ENCODE measurements at places on chromosomes 16 and 17.
A peak's percentile ranks its signal among the peaks of the same experiment; 100 is the strongest.

DNA sequence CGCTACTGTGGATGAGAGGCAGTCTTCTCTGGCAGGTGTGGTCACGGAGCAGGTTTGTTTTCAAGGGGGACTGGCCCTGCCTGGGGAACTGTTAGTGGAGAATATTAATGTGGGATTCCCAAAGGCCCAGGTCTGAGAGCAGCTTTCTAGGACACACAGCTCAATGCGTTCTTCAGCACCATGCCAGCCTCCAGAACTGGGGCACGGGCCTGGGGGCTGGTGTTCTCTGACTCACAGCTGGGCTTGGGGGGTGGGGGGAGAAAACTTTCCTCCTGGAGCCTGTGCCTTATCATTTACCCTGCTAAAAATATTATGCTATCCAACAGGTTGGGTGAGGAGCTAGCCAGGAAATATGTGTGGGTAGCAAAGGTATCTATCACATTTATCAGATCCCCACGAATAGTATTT lies 13.5 kb upstream of the LHX1 start:
- no peak for DNase-seq

- DNase-seq, result no peak
Observed at GRCh38 chr16:88781140-88782077, 3.6 kb downstream of the PIEZO1 start.

GRCh38 chr17:39096508-39097149 lies 54.8 kb downstream of the PLXDC1 start:
- DNase-seq, result no peak

DNA sequence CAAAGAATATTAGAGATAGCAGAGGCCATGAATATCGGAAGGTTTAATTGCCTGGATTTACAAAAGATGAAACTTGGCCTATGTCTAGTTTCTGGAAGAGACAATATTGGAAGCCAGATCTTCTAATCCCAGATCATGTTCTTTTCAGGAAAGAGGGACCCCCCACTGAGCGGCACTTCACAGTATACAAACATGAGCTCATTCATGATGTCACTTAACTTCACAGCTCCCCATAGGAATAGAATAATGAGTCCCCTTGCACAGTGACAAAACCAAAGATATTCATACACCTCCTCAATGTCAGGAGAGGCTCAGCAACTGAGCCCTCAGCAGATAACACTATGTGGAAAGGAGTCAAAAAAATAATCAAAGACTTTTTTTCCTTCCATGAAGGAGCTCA lies 147.5 kb downstream of the CDH11 start:
- DNase-seq, result no peak

DNA sequence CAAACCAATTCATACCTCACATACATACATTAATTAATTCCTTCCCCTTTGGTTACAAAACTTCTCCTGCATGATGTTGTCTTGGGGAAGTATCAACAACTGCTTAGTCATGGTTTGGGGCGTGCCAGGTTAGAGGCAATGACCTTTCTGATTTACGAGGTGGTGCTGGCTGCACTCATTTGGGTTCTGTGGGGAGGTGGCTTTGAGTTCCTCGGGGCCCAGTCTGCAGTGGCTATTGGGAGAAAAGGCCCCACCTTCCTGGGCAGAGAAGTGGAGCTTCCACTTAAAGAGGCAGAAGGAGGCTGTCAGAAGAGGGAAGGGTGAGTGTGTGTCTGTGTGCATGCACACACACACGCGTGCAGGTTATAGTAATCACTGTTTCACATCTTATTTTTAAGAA lies 10.2 kb upstream of the ETV4 start:
- DNase-seq, result no peak

GRCh38 chr17:3818786-3819185 lies 17.8 kb upstream of the ITGAE start:
- DNase-seq, result no peak

DNA sequence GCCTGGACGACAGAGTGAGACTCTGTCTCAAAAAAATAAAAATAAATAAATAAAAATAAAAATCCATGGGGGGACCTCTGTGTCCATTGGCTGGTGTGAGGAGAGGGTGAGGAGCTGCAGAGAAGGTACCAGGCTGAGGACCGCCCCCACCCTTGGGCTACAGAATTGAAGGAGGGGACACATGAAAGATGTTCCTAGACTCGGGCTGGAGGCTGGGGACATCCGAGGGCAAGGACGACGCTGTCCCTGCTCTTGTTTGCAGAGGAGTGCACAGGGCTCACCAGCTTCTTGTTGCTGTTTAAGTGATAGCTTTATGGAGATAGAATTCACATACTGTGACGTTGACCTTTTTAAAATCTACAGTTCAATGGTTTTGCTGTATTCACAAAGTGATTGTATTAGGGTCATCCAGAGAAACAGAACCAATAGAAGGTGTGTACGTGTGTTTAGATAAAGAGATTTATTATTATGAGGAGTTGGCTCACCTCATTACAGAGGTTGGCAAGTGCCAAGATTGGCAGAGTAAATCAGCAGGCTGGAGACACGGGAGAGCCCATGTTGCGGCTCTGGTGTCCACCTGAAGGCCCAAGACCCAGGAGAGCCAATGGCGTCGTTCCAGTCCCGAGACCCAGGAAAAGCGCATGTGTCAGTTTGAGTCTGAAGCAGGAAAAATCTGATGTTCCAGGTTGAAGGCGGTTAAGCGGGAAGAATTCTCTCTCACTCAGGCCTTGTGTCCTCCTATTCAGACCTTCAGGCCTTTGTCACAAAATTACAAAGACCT lies 320.7 kb downstream of the SEC14L1 start:
- no peak for DNase-seq

GRCh38 chr16:73020409-73020884 lies 27.5 kb downstream of the ZFHX3 start:
- peak; percentile 63 for DNase-seq

GRCh38 chr16:68236137-68236825 lies 354 bp upstream of the ESRP2 start:
- no peak for DNase-seq

DNA sequence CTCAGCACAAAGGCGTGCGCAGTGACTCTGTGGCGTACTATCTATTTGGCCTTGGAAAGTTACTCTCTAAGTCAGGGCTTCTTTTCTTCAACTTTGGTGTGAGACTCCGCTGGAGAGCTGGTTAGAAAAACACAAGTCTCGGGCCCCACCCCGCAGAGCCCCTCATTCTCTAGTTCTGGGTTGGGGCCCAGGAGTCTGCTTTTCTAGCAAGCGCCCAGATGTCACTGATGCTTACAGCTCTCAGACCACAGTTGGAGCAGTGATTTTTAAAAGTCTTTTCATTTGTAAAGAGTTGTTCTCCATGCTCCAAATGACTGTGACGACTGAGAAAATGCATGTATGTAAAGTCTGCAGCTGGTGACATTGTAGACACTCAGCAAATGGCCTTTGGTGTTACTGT lies 582.3 kb downstream of the WWOX start:
- no peak for DNase-seq

GRCh38 chr16:72172105-72173034 lies at the start of gene PMFBP1:
Gene PMFBP1, minus strand, starts transcription at chr16:72172155. Its CDS starts 947 bp downstream, at chr16:72171208.
- DNase-seq, result no peak

DNA sequence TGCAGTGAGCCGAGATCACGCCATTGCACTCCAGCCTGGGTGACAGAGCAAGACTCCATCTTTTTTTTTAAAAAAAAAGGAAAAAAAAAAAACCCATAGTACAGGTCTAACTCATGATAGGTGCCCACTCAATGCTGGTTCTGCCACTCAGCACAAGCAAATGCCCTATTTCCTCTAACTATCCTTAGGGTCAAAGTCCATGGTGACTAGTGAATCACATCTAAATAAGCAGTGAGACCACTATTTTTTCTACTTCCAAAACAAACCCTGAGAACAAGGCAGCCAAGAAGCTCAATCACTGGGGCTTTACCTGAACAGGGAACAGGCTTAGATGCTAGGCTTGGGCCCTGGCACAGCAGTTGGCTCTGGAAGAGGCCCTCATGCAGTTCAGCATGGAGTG lies 3.4 kb downstream of the BLTP2 start:
- DNase-seq, result no peak

- no peak for DNase-seq
Observed at GRCh38 chr16:68368301-68368888, 57.6 kb downstream of the PRMT7 start.

DNA sequence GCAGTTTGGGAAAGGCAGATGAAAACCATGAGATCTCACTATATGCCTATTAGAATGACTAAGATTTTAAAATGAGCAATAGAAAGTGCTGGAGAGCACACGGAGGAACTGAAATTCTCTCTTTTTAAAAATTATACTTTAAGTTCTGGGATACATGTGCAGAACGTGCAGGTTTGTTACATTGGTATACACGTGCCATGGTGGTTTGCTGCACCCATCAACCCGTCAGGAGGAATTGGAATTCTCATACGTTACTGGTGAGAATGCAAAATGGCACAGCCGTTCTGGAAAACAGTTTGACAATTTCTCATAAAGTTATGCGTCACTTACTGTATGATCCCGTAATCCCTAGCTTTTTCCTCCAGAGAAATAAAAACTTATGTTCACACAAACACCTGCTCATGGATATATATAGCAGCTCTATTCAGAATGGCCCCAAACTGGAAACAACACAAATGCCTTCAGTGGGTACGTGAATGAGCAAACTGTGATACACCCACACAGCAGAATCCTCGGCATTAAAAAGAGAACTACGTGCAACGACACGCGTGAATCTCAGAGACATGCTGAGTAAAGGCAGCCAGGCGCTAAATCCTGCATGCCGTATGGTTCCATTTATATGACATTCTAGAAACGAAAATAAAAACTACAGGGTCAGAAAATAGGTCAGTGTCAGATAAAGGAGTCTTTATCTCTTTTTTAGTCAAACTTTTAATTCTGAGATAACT lies 11.8 kb downstream of the PIK3R6 start:
- DNase-seq, result no peak

DNA sequence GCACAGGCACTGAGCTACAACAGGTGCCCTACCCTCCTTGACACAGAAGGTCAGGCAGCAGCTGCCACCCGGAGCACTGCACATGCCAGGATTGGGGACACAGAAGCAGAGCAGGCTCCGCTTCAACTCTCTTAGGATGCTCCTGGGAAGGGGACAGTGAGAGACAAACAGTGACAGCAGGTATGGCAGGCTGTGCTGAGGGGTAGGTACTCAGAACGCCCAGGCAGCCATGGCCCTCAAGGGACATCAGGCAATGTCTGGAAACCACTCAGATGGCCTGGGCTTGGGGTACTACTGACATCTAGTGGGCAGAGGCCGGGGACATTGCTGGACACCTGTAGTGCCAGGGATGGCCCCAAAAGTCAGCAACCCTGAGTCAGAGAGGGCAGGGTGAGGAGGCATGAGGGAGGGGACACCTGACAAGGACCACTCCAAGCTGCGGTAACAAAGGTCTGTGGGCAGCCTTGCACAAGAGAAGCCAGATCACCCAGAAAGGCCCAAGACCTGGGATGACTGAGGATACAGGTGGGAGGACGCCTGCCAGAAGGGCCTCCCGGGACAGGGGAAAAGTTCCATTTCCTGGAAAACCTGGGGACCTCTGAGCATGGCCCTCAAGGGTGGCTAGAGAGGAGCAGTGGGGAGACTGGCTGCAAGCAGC lies 21.2 kb downstream of the PEMT start:
- no peak for DNase-seq

- no peak for DNase-seq
Observed at GRCh38 chr16:81797443-81797842, 18.4 kb downstream of the PLCG2 start.

DNA sequence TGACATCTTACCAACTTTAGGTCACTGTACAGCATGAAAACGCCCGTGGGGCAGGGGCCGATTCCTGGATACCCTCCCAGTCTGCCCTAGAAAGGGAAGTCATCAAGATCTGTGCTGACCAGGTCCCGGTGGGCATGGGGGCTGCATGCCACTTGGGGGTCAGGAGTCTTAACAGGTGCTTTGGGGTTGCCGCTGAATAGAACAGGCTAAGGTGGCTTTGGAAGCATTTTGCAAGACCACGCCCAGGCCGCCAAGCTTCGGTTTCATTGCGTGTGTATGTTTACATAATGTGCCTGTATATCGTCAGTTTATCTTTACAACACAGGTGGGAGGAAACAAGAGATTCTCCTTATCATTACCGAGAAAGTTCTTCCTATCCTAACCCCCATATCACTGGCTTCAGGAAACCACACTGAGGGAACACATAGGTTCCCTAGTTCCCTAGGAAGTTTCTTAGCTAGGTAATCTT lies 13.3 kb upstream of the USP36 start:
- DNase-seq, result no peak

GRCh38 chr17:43631429-43631828 lies 30.3 kb downstream of the MEOX1 start:
- DNase-seq, result no peak

- DNase-seq, result no peak
Observed at GRCh38 chr17:75049706-75050105, 2.7 kb downstream of the KCTD2 start.

GRCh38 chr16:85004587-85005205 lies 6.6 kb downstream of the ZDHHC7 start:
- DNase-seq, result no peak

Measured in retinal pigment epithelial cell (primary cell).